HTR-8/SVneo (cell line): ENCODE measurements at places on chromosomes 1 and 21.

DNA sequence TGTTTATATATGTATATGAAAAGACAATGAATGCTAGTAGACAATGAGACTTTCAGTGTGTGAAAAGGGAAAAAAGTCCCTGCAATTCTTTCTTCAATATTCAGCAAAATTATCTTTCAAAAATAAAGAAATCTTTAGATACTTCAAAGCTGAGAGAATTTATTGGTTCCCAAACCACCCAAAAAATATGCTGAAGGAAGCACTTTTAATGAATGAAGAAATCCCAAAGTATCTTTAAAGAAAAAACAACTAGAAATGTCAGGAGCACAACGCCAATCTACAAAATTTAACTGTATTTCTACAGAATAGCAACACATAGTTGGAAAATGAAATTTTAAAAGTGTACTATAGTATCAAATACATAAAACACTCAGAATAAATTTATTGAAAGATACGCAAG lies 142.3 kb upstream of the CHRM3 start:
- DNase-seq: no peak

DNA sequence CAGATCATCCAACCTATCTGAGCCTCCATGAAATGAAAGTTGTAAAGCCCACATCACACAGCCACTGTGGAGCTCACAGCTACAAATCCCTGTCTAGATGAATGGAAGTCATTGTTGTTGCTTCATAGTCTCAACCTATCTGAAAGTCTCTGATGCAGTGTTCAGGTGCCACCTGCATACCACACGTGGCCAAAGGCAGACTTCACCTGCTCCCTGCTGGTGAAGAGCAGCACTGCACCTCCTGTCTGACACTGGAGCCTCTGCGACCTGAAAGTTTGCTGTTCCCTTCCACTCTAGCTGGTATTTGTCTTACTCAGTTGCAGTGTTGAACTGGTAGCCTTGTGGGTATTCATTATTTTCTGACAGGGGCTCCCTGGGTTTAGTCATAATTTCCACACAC lies 18.4 kb downstream of the LORICRIN start:
- DNase-seq: no peak

- no peak for DNase-seq
These were observed 1.2 kb upstream of the NOS1AP start for GRCh38 chr1:162068301-162068700.

DNA sequence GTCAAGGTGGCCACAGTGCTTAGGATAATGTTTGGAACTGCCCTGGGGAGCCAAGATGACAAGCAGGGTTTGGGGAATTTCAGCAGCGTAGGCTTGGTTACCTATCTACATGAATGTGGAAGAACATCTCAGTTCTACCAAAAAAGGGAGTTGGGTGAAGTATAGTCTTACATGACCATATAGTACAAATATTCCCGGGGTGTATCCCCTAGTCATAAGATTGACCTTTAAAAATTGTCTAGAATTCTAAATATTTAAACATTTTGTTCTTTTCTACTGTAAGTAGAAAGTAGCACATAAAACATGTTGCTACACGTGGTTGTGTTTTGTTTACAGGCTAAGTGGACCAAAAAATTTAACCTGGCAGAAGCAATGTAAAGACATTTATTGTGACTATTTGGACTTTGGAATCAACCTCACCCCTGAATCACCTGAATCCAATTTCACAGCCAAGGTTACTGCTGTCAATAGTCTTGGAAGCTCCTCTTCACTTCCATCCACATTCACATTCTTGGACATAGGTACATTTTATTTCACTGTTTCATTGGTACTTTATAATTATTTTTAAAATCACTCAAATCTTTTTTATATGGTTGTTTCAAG lies 20.3 kb downstream of the IL12RB2 start:
- no peak for DNase-seq

- DNase-seq: no peak
These were observed 82.2 kb upstream of the C1orf105 start for GRCh38 chr1:172338295-172338735.

- peak; percentile 26 for DNase-seq
These were observed 425.5 kb downstream of the KCTD3 start for GRCh38 chr1:215992620-215993019.

DNA sequence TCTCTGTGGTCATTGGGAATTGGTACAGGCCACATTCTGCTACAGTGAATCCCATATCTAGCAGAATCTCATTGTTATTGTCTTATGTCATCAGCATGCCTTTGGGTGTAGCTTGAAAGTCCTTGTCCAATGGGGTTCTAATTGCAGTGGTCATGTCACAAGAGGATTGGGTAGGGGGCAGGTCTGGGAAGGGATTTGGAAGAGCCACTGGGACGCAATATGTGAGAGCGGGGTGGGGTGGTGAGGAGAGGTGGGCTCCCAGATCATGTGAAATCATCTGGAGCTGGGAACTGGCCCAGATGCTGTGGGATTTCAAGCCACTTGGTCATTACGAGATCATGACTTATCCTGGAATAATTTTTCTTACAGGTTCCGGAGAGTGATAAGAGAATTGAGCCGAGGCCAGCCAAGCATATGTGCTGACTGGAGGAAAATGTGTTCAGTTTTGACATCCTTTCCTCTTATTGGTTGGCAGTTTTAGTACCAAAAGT lies 16.3 kb downstream of the CNIH3 start:
- no peak for DNase-seq

- DNase-seq: no peak
These were observed 7.0 kb upstream of the TRIT1 start for GRCh38 chr1:39890273-39890672.

GRCh38 chr21:39125752-39126485 lies 57.3 kb downstream of the PSMG1 start:
- DNase-seq: peak; percentile 65

DNA sequence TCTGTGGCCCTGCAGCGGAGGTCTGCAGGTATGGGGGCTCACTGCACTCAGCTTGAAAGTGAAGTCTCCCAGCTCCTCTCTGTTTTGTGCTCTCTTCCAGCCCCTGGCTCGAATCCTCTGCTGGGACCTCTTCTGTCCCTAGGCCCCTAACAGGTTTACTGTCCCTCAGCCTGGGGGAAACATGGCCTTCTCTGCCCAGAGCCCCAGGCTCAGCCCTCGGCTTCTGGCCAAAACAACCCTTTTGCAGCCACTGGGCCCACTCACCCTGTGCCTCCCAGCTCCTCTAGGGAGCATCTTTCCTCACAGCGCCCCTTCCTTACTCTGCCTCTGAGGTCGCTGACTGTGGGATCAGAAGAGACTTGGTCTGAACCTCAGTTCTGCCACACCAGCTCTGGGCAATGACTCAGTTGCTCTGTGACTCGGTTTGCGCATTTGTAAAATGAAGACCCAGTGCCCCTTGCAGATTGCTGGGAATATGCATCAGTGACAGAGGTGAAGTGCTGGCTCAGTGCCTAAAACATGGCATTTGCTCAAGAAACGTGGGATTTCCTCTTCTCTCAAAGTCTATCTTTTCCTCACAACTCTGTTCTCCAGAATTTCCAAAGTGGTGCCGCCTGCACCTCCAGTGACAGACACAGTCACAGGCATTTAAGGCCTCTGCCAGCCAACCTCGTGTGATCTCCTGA lies 26.5 kb upstream of the TENT5C start:
- DNase-seq: no peak
